ENCODE measurements at places on chromosomes 7 and 10.

DNA sequence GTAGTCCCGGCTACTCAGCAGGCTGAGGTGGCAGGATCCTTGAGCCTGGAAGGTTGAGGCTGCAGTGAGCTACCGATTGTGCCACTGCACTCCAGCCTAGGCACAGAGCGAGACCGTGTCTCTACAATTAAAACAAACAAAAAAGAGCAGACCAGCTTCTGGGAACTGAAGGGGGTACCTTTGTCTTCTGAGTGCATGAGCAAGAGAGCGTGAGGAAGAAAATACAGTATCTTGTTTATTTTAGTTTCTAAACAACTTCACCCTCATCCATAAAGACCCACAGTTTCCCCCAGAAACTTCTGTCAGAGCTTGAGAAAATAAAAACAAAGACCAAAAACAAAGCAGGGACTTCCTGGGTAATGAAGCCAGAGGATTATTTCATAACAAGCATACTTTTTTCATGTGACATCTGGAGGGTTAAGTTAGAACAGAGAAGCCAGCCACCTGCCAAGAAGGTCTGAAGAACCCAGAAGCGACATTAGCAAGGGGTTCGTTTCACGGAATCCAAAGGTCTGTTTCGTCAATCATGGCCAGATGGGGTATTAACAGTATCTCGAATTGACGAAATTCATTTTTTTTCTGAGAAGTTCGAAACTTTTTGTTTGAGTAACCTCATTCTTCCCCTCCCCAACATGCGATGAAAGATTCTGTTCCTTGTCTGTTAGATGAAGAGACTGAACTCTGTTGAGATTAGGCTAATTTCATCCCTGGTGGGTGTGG, 10.2 kb upstream of the IL2RA start:
- DNase-seq = no peak

- DNase-seq = no peak
Observed at GRCh38 chr7:28708033-28708951, 249.8 kb downstream of the TRIL start.

DNA sequence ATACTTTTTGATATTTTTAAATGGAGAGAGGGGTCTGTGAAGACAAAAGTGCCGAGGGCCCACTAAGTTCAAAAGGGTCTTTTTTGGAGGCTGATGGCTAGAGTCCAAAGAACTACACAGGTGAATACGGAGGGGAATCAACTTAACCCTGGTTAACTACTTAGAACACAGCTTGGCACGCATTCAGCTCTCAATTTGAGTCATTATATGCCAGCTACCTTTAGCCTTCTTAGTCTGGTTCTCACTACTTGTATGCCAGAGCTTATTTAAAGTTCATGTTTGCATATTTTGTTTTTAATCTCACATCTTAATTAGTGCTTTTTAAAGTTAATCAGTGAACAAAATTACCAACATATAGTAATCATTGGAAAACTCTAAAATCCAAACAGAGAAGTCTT, 80.8 kb downstream of the VWDE start:
- no peak for DNase-seq

DNA sequence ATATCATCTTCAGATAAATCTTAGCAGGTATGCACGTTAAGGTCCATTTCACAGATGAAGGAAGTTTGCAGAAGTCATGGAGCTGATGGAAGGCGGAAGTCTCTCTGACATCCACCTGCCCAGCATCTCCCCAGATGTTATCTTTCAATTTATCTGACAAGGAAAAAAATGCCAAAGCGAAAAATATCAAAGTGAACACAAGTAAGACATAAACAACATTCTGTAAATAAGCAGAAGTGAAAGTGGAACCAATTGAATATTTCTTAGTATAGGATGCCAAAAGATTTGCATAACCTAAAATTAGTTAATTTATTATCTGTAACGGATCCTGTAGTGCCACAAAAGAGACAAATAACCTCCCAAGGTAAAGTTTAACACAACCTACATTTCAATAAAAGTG, 73.6 kb upstream of the NEBL start:
- DNase-seq = no peak

Measured in stimulated activated CD4-positive, alpha-beta T cell treated with anti-CD3 and anti-CD28 coated beads, TNF-alpha, amount 100 ng/mL, for 4 hours (primary cell).